Fibroblast of pulmonary artery (primary cell): ENCODE measurements at places on chromosomes 5 and 9.

GRCh38 chr5:1797855-1798254 lies 1.8 kb downstream of the MRPL36 start:
- DNase-seq = no peak

DNA sequence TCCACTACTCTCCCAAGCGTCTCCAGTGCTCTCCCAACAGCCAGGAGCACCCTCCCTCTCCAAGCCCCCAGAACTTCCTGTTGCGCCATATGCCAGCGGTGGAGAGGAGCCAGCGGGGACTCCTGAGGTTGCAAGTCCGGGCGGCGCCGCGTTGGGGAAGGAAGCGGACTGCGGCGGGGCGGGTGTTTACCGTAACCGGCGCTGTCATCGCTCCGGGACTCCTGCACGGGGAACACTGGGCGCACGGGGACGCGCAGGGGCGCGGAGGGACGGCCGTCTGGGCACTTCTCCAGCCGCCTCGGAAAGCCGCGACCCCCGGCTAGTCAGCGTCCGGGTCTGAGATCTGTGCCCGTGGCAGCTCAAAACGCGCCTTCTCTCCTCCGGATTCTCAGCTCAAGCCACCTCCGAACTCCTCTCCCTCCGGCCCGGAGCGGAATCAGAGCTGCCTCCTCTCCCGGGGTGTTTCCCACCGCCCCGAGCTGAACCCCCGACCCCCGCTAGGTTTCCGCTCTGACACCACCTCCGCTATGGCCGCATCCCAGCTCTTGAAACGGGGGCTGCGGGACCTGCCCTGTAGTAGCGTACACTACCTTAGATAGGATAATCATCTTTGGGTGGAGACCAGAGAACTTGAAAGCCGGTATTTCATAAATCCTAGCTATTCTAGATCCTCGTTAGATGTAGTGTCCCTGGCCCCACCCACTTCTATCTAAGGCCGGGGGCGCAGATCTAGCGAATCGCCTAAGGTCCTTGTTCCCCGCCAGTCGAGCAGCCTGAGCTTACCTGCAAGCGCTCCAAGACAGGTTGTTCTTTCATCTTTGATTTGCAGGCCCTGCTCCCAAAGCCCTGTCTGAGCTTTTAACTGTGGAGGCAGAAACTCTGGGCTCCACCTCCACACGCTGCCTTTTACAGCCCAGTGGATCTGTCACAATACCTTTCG lies at the start of gene TRPM6:
Gene TRPM6 (minus strand): TSS at position 881 of the 940 bp plus-strand sequence. CDS start 65 bp downstream, at position 816.
- DNase-seq = peak; percentile 81

DNA sequence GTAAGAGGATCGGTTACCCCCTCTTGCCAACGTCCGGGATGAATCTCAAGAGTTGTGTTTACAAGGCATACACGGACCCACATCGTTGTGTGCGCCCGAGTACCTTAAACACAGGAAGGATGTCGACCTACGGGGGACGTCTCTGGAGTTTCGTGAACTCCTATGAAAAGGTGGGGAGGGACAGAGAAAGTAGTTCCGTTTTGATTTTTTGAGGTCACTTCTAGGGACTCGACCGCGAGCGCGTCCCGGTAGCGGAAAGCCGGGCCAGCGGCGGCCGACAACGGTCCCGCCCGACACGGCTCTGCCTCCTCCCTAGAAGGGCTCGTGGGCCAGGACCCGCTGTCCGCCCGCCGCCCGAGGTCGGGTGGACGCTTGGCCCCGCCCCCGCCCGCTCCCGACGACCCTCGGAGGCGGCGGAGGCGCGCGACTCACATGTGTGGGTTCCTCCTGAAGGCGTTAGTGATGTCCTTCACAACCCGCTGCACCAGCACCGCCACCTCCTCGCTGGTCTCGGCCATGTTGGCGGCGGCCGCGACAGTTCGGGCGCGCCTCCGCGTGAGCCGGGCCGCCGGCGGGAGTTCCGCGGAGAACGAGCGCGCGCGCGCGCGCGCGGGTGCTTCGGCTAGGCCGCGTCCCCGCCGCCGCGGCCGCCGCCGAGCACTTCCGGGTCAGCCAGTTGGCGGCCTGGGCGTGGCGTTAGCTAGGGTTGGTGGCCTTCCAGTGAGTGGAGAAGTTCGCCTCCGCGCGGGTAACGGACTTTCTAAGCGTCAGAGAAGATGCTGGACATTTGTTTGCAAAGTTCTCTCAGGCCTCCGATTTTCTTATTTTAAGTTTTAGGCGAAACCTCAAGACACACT lies at the start of gene PTAR1:
Gene PTAR1 (minus strand): TSS at position 591 of the 857 bp plus-strand sequence. CDS start 73 bp downstream, at position 518.
- DNase-seq = peak; percentile 90

DNA sequence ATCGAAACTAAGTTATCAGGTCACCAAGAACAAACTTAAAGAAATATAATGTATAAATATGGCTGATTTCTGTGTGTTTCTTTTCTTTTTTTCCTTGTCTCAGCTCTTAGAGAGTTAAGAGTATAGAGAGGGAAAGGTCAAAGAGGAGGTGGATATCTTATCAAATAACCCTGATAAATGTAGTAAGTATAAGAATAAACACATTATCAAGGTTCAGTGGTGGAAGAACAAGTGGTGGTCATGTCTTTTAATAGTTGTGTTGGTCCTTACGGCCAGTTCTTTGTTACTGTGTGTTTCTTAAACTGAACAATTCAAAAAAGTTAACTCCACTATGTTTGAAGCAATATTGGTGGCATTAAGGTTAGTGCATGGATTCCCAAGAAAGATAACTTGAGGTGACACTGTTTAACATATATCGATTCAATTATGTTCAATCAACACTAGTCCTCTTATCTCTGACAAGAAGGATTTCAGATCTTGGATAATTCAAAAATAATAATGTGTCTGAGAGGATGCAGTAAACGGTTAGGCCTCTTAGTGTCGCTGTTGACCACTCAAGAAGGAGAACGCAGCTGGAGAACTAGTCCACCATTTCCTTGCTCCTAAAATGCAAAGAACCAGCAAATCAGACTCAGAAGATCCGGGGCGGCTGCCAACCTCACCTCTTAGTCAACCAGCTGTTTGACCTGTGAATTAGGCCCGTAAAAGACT lies at the start of gene PCDHGA3:
Gene PCDHGA3 (plus strand): TSS at position 588 of the 711 bp plus-strand sequence. CDS start 205 bp downstream, outside the sequence.
- DNase-seq = peak; percentile 74
